ENCODE measurements at places on chromosomes 2 and 18.

- DNase-seq, result no peak
Measured at GRCh38 chr2:45974762-45975408, 322.3 kb upstream of the EPAS1 start.

- DNase-seq, result no peak
Measured at GRCh38 chr2:66109419-66109818, 325.5 kb upstream of the MEIS1 start.

- no peak for DNase-seq
Measured at GRCh38 chr2:140288213-140288612, 1508.0 kb upstream of the NXPH2 start.

DNA sequence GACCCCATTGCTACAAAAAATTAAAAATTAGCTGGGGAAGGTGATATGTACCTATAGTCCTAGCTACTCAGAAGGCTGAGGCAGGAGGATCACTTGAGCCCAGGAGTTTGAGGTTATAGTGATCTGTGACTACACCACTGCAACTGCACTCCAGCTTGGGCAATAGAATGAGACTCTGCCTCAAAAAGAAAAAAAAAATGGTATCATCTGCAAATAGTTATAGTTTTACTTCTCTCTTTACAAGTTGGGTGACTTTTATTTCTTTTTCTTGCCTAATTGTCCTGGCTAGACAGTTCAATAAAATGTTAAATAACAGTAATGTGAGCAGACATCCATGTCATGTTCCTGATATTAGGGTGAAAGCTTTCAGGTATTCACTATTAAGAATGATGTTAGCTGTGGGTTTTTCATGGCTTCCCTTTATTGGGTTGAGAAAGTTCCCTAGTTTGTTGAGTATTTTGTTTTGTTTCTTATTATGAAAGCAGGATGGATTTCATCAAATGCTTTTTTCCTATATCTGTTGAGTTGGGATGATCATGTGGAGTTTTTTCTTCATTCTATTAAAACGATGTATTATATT lies 24.9 kb upstream of the ACOXL start:
- DNase-seq, result no peak

DNA sequence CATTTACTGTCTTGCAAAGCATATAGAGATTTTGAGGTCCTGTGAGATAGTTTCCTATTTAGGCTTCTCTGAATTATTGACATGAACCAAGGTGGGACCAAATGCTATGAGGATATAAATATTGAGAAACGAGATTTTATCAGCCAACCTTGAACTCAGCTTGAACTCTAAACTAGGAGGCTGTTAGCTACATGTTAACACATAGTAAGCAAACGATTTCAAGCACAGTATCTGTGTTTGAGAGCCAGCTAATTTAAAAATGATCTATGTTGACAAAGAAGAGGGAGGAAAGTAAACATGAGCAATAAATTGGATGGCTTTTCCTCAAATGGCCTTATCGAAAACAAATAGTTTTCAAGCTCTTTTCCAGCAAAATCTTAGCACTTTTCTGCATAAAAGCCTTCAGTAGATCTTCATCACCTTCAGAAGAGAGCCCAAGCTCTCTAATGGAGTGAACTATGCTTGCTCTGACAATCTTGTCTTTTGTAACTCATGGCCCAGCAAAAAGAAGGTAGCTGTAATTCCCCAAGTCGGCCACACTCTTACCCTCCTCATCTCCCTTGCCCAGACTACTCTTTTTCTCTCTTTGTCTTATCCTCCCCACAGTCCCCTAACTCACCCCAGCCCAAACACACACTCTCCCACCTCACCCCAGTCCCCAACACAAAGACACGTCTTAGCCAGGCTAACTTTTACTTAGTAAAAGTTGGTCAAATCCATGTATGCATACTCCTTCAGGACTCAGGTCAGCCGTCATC lies 14.7 kb downstream of the CD28 start:
- no peak for DNase-seq

- DNase-seq, result no peak
Measured at GRCh38 chr2:191386938-191387536, 141.8 kb downstream of the MYO1B start.

GRCh38 chr2:7977981-7978380 lies 703.9 kb upstream of the ID2 start:
- no peak for DNase-seq

- no peak for DNase-seq
Measured at GRCh38 chr2:157190151-157190550, 67.4 kb upstream of the GALNT5 start.

- no peak for DNase-seq
Measured at GRCh38 chr2:150464986-150465385, 22.5 kb downstream of the RND3 start.

DNA sequence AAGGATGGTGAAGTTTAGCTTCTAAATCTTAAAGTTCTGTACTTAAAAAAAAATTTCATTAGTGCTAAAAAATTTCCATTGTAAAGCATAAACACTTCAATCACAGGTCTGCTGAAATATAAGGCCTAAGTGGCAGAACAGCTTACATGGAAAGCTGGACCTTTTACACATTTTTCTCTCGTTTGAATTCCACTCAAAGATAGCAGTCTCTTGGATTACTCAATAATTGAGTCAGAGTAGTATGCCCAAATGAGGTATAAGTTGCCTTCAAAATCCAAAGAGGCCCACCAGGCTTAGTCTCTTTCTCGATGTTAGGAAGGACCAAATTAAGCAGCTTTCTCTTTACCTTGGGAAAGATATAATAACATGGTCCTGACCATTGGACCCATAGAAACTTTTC lies 220.4 kb upstream of the CWC22 start:
- DNase-seq, result no peak

GRCh38 chr18:49030692-49031443 lies 80.1 kb upstream of the SMAD7 start:
- DNase-seq, result no peak

DNA sequence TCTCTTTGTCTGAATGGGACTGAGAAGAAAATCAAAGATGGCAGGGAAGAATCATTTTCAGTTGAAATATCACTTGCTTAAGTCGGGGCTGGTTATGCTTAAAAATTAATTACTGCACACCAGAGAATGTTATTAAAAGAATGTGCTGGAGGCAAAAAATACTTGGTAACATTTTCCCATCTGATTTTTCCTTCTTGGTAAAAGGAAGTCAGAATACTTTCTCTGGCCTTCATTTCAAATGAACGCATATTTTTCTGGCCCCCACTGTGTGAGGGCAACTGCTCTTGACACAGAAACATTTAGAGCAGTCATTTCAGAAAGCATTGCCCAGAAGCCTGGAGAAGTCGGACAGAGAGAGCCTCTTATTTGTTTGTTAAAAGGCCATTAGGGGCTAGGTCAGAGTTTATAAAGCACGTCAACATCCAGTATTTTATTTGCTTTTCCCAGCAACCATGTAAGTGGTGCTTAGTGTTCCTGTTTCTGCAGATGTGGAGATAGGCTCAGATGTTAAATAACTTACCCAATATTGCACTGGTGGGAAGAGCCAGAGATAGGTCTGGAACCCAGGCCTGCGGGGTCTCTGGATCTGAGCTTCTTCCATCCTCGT lies 32.9 kb upstream of the LYPD6B start:
- DNase-seq, result no peak

- DNase-seq, result no peak
Measured at GRCh38 chr2:47946593-47946992, 40.3 kb upstream of the FBXO11 start.

GRCh38 chr2:206798000-206798399 lies 32.6 kb downstream of the FASTKD2 start:
- no peak for DNase-seq

DNA sequence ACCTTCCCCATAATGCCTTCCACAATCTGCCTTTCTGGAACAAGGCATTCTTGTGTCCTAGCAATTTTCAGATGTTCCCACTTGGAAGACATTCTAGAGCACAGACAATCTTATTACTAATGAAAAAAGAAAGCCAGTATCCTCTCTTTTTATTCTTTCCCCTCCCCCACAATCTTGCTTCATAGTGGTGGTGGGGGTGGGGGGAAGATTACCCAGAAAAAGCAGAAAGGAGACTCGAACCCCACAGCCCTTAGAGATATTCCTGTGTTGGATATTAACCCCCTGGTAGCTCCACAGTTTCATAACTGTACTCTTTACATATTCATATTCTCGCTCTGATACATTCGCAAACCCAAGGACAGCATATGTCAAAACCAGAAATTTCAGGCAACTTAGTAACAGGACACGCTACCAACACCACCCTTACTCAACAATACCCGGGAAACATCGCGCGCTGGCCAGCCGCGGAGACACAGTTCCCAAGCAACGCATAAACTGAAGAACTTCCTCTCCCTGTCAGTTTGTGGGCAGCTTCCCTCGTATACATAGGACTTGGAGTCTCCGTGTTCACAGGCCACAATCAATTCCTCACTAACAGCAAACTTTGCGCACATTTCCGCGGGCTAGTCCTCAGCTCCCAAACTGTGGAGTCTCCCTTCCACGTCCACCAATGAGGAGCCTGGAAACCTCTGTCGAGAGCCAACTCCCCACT lies 793 bp downstream of the NR4A2 start:
- no peak for DNase-seq

DNA sequence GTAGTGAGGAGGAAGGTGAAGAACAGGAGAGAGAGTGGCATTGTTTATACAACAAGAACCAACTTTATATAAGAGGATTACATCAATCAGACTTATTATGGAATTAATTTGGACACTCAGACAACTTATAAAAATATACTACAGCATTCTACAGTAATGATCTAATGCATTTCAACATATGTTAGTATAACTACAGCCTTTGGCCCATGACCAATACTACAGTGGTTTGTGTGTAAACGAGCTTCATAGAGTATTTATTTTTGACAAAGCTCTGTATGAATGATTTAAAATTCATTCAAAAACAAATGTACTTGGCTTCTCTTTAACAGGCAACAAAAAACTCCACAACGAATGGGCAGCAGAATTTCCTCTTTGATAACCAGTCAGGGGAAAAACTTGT lies 72.8 kb downstream of the ZNF521 start:
- no peak for DNase-seq

DNA sequence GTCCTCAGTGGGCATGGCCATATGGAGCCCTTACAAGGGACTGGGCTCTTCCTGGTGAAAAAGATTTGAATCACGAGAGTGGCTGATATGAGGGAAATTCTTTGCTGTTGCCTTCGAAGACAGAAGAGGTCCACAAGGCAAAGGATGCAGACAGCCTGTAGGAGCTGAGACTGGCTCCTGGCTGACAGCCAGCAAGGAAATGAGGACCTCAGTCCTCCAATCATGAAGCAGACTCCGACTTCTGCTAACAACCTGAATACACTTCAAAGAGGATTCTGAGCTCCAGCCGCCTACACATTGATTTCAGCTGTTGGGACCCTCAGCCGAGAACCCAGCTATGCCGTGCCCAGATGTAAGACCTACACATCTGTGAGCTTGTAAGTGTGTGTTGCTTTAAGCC lies 3.0 kb upstream of the ST8SIA5 start:
- no peak for DNase-seq

DNA sequence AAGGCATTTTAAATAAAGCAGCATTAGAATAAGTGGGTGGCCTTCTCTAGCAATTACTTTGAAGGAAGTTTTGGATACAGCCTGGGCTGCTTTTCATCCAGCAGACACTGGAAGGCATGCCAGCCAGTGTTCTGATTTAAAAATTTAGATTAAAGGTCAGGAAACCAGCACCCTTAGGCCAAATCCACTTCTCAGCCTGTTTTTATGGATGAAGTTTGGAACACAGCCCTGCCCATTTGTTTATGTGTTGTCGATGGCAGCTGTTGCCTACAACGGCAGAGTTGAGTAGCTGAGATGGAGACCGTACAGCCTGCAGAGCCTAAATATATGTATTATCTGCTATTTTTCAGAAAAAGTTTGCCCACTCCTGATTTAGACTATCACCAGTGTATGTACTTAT lies 313.6 kb upstream of the ACVR2A start:
- DNase-seq, result no peak

DNA sequence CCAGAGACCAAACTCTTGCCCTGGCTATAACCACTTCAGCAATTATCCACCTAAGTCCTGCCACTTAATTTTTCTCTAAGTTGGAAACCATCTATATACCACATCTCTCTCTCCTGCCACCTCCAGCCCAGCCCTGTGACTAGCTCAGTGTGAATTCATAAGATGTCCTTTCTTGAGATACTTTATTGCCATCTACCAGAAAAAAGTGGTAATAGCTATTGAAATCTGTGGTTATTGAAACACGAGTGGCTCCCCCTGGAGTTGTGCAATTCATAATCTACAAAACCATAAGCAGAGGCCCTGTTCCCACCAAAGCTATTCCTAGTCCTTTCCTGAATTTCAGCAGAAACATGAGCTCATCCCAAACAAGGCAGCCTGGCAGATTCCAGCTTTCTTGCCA lies 324.0 kb downstream of the TXNL1 start:
- DNase-seq, result no peak

DNA sequence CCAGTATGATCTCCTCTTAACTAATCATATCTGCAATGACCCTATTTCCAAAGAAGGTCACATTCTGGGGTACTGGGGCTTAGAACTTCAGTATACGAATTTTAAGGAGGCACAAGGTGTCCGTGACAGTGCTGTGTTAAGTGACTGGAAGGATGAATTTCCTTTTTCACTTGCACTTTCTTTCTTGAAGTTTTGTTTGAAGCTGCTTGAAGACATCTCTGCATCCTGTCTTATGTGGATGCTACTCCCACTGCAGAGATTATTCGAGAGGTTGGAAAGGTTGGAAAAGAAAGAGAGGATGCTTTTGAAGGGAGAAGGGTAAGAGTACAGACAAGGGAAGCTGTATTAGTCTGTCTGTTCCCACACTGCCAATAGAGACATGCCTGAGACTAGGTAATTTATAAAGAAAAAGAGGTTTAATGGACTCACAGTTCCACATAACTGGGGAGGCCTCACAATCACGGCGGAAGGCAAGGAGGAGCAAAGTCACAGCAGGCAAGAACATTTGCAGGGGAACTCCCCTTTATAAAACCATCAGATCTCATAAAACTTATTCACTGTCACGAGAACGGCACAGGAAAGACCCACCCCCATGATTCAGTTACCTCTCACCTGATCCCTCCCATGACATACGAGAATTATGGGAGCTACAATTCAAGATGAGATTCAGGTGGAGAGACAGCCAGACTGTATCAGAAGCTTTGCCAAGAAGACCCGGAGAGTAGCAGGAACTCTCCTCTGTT lies 3.6 kb upstream of the RNF144A start:
- peak; percentile 37 for DNase-seq

- no peak for DNase-seq
Measured at GRCh38 chr2:120398996-120399888, 53.3 kb downstream of the INHBB start.

- DNase-seq, result peak; percentile 40
Measured at GRCh38 chr2:12501469-12502158, 215.1 kb upstream of the TRIB2 start.

- DNase-seq, result no peak
Measured at GRCh38 chr2:49972699-49973098, 818.4 kb upstream of the FSHR start.

GRCh38 chr2:105454801-105455485 lies 56.1 kb upstream of the FHL2 start:
- no peak for DNase-seq

GRCh38 chr2:232296776-232297525 lies 81.6 kb upstream of the ALPP start:
- DNase-seq, result no peak

- no peak for DNase-seq
Measured at GRCh38 chr2:2234398-2235195, 96.5 kb downstream of the MYT1L start.

- DNase-seq, result no peak
Measured at GRCh38 chr2:99317161-99317872, 16.3 kb upstream of the LYG1 start.

Data from stimulated activated CD4-positive, alpha-beta T cell treated with anti-CD3 and anti-CD28 coated beads, Interleukin-12 subunit alpha, Interleukin-12 subunit beta, amount 100 ng/mL, for 24 hours (primary cell).